Dorsolateral prefrontal cortex (tissue), 122 donors: ENCODE measurements at places on chromosomes 3 and 15.

DNA sequence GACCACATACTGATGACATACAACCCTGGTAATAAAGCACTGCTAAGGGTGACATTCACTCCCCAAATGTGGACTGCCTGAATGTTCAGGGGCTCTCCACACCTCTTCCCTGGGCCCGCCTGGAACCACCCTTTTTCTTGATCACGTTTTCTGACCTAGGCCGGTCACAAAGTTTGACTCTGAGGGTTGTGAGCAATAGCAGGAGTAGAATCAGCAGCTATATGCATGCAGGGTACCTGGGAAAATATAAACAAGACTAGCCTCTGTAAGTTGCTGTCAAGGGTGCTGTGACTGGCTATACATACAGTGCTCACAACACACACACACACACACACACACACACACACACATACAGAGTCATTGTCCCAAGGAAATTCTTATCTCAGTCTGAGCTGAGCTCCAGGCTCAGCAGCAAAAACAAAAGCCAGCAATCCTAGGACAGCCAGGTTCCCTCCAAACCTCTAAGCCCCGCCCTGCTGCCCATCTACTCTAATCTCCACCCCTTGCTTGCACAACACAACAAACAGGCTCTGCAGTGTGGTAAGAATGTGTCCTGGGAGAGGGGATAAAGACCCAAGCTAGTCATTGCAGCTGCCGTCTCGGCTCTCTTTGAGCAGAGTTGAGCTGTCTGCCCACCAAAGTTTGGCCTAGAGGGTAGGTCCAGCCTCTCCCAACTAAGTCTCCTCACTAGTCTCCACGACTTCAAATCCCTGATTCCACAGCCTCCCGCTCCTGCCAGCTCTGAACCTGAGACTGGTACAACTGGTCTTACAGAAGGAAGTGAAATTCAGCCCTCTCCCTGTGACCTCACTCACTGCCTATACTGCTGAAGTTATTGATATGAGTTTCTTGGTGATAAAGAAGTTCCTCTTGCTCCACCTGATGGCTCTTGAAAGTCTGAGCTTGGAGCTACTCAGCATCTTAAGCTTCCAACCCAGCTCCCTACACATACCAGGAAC lies 2.2 kb downstream of the BMF start:
- DNase-seq, result no peak

DNA sequence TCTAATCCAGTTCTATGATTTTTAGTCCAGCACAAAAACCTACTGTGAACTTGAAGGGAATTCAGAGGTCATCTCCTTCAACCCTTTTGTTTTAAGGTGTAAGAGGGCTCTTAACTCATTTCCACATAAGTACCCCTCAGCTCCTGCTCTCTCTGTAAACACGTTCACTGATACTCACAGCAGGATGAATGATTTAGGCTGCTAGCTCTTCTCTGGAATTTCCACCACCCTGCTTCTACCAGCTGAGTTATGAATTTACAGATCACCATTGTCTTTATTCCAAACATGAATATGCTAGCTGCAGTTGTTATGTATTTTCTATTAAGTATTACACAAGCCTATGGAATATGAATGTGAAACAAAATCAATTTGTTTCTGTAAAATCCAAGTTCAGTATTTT lies 101.3 kb upstream of the NANOGP8 start:
- DNase-seq, result no peak

- no peak for DNase-seq
Measured at GRCh38 chr3:99366663-99367429, 271.5 kb upstream of the COL8A1 start.

- DNase-seq, result no peak
Measured at GRCh38 chr15:100355342-100355741, 13.6 kb upstream of the ADAMTS17 start.

GRCh38 chr3:98500019-98500418 lies 2.5 kb downstream of the OR5K2 start:
- no peak for DNase-seq

- no peak for DNase-seq
Measured at GRCh38 chr3:133573629-133574194, at the start of gene CDV3. Gene CDV3, plus strand, starts transcription at chr3:133573686. Its CDS starts 359 bp downstream, at chr3:133574045.

GRCh38 chr15:85002517-85002916 lies 20.9 kb downstream of the PDE8A start:
- DNase-seq, result no peak

DNA sequence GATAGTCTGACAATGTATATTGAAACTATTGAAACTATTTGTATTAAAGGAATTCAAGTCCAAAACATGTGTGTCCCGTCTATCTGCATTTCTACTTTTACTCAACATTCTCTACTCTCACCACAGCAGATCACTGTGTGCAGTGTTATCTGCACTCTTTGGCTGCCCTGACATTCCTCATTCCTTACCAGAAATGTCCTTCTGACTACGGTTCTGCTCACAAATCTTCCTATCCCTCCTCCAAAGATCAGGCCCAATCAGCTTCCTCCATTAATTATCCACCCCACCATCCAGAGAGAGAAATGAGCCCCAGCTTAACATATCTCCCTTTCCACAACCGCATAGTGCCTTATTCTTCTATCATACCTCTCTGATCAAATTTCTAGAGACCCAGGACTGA lies 94.7 kb downstream of the TBL1XR1 start:
- no peak for DNase-seq

DNA sequence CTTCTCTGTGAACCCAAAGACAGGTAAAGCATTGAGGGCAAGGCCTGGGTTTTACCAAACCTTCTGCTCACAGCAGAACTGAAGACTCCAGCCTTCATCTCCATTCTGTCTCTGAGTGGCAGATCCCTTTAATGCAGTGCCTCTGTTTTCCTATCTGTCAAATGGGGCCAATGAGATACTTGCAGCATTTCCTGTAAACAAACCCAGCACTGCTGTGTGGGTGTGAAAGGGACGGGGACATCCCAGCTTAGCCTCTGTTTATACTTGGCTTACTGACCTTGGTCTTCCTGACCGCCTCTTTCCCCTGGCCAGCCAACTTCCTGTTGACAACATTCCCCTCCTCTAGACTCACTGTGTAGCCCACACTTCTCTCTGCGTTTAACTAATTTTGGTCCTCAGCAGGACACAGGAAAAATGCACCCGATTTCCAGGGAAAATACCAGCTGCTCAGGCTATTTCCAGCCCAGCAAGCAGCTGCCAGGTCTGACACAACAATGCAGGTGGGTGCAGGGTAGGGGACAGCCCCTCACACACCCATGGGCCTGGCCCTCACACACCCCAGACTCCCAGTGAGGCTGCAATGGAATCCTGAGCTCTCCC lies 105.9 kb upstream of the HERC1 start:
- DNase-seq, result no peak
